ENCODE measurements at places on chromosomes 6 and 20. TPM values are rescaled to one million over a fixed set of nuclear protein-coding genes. Genes with fewer than 3 reads are reported as not detected.

DNA sequence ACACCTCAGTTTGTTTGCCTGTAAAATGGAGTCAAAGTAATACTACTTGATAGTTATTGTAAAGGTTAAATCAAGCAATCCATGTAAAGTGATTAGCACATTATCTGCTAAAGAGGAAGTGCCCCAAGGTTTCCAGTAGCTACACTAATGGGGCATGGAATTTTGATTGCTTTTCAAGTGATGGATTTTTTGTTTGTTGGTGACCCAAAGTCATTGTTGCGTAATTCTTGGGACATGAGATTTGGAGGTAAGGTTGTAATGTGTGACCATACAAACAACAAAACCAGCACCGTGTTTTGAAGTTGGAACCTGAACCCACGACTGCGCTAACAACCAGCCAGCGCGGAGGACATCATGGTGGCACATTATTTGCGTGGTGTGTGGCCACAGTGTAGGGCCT lies 17.2 kb downstream of the SYCP2L start:
- peaks cover 6% of the 10 kb centered on the region for H3K36me3 ChIP-seq
- no peaks in the 10 kb centered on the region for H3K4me1 ChIP-seq
- H3K4me3 ChIP-seq: no peak overlapping the region
- DNase-seq: no peak

GRCh38 chr20:48679599-48679998 lies 148.2 kb downstream of the PREX1 start:
- H3K4me1 ChIP-seq: peaks cover 7% of the 10 kb centered on the region
- no peak overlapping the region for H3K4me3 ChIP-seq
- H3K36me3 ChIP-seq: peaks cover 18% of the 10 kb centered on the region
- no peak for DNase-seq
- no peaks in the 10 kb centered on the region for H3K27me3 ChIP-seq

DNA sequence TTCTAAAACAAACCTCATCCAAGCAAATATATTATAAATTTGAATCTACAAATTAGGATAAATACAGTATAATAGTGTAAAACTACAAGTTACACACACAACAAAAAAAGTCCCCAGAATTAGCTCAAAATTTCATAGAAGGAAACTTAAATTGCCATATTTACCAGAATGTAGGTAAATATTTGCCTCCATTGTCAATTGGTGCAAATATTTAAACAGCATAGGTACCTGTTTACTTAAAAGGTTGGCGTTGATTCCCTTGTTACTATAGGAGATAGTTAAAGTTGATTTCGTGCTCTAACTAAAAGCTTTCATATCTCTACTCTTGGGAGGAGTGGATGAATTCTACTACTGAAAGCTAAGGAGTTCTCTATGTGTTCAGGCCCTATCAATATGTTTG lies 111.6 kb upstream of the TENT5A start:
- no peak overlapping the region for H3K4me3 ChIP-seq
- DNase-seq: no peak
- H3K27ac ChIP-seq: peak overlapping the region; percentile 16
- no peaks in the 10 kb centered on the region for H3K36me3 ChIP-seq
- H3K27me3 ChIP-seq: no peaks in the 10 kb centered on the region

GRCh38 chr20:17992224-17992637 lies 23.4 kb downstream of the MGME1 start:
- no peak for DNase-seq
- no peaks in the 10 kb centered on the region for H3K27me3 ChIP-seq
- no peak overlapping the region for H3K4me3 ChIP-seq
- H3K27ac ChIP-seq: no peak overlapping the region

GRCh38 chr6:9984607-9985006 lies 430.3 kb downstream of the TFAP2A start:
- no peaks in the 10 kb centered on the region for H3K36me3 ChIP-seq
- no peak overlapping the region for H3K4me3 ChIP-seq
- no peak for DNase-seq
- H3K27me3 ChIP-seq: peaks cover 3% of the 10 kb centered on the region
- no peaks in the 10 kb centered on the region for H3K4me1 ChIP-seq

Gene LINC00237
- total RNA-seq: not detected

- no peaks in the 10 kb centered on the region for H3K4me1 ChIP-seq
- peak; percentile 73 for DNase-seq
- no peak overlapping the region for H3K4me3 ChIP-seq
These were observed 184.5 kb upstream of the PDE10A start for GRCh38 chr6:165847407-165848085.

GRCh38 chr6:152054441-152054840 lies 247.0 kb downstream of the ESR1 start:
- no peak overlapping the region for H3K4me3 ChIP-seq
- DNase-seq: no peak
- peaks cover 6% of the 10 kb centered on the region for H3K4me1 ChIP-seq
- H3K36me3 ChIP-seq: no peaks in the 10 kb centered on the region

GRCh38 chr6:35294308-35294945 lies 3.2 kb upstream of the DEF6 start:
- H3K27me3 ChIP-seq: no peaks in the 10 kb centered on the region
- peaks cover 7% of the 10 kb centered on the region for H3K4me1 ChIP-seq
- H3K36me3 ChIP-seq: peaks cover 25% of the 10 kb centered on the region
- DNase-seq: no peak

Gene MDFI
- total RNA-seq: 75.9 TPM

DNA sequence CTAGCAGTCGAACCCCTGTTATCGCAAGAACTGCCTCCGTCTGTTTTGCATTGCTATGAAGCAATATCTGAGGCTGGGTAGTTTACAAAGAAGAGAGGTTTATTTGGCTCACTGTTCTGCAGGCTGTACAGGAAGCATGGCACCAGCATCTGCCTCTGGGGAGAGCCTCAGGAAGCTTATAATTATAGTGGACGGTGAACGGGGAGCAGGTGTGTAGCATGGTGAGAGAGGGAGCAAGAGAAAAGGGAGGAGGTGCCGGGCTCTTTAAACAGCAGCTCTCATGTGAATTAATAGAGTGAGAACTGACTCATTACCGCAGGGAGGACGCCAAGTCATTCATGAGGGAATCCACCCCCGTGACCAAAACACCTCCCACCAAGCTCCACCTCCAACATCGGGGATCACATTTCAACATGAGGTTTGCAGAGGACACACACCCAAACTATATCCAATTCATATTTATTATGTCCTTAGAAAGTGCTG lies 172.6 kb upstream of the KCNG1 start:
- H3K4me1 ChIP-seq: peaks cover 6% of the 10 kb centered on the region
- H3K27me3 ChIP-seq: peaks cover 2% of the 10 kb centered on the region
- no peak overlapping the region for H3K27ac ChIP-seq
- no peak overlapping the region for H3K4me3 ChIP-seq
- H3K36me3 ChIP-seq: no peaks in the 10 kb centered on the region

DNA sequence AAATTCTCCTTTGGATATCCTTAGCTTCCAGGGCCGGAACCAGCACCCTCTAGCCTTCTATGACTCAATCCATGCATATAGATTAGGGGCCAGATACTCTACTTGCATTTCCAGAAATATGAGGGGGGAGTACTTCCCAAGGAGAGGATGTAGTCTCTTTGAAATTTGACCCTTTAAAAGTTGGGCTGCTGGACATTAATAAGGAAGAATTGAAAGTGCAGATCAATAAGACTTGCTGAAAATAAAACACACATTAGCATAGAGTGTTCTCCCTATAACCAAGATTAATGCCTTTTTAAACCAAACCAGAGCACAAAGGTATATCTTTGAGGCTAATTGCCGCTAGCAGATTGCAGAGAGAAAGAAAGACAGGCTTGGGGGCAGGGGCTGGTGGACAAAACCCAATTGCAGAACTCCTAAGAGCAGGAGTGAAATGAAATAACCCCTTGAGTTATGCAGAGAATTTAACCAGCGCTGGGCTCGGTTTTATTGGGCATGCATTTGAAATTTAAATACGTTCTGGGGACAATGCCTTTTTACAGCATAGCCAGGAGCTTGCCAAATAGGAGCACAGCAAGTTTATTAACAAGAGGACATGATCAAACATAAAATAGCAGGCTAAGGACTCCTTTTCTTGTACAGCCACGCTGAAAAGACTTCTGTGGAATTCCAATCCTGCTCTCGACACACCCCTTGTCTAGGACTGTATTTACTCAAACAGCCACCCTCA lies 108.2 kb upstream of the SALL4 start:
- H3K36me3 ChIP-seq: no peaks in the 10 kb centered on the region
- peaks cover 17% of the 10 kb centered on the region for H3K4me1 ChIP-seq
- DNase-seq: no peak
- no peak overlapping the region for H3K27ac ChIP-seq

GRCh38 chr6:54719131-54719530 lies 127.4 kb upstream of the FAM83B start:
- H3K4me3 ChIP-seq: no peak overlapping the region
- no peaks in the 10 kb centered on the region for H3K36me3 ChIP-seq
- no peaks in the 10 kb centered on the region for H3K27me3 ChIP-seq
- H3K4me1 ChIP-seq: peaks cover 13% of the 10 kb centered on the region

Gene GPX5
- not detected for total RNA-seq

Gene SLPI
- not detected for total RNA-seq

Gene ZNF831
- not detected for total RNA-seq

- DNase-seq: no peak
- H3K27me3 ChIP-seq: no peaks in the 10 kb centered on the region
- H3K4me3 ChIP-seq: peak overlapping the region; percentile 34
- peaks cover 14% of the 10 kb centered on the region for H3K4me1 ChIP-seq
- H3K27ac ChIP-seq: peak overlapping the region; percentile 81
These were observed 9.4 kb downstream of the CDK5RAP1 start for GRCh38 chr20:33391722-33392415.

DNA sequence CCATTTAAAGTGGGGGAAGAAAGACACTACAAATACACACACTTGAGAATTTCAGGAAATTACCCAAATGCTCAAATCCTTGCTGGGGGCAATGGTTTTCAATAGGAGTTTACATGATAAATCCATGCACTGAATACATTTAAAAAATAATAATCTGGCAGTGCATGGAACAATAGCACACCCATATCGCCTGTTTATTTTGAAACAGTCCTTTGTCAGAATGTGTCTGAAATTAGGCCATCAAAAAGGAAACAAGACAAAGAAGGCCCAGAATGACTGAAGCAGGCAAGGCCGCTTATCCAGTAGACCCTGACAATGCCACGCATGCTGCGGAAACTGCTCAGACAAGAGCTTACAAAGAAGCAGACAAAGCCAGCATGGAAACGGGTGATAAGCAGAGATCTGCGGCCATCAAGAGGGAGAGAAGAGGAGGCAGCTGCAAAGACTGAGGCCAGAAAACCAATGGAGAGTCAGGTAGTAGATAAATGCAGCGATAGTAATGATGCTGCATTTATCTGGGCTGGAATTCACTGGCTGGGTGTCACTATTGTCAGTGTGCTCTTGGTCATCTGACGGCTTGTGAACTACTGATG lies 211.9 kb upstream of the CNR1 start:
- DNase-seq: no peak
- no peak overlapping the region for H3K4me3 ChIP-seq
- H3K27me3 ChIP-seq: peaks cover 7% of the 10 kb centered on the region
- H3K36me3 ChIP-seq: no peaks in the 10 kb centered on the region
- peaks cover 22% of the 10 kb centered on the region for H3K4me1 ChIP-seq

DNA sequence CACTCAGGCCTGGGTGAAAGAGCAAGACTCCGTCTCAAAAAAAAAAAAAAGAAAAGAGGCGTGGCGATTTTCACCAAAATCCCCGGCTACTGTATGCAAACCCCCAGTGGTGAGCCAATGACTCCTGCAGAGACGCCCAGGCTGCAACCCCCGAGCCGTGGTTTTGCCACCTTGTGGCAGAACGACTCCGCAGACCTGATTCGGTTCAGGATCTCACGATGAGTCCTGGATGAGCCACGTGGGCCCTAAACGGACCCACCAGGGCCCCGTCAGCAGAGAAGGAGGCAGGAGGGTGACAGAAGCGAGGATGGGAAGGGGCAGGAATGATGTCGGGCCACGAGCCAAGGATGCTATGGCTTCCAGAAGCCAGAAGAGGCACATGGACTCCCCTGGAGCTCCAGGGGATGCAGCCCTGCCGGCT lies 42.5 kb downstream of the SLC2A4RG start:
- H3K4me1 ChIP-seq: peaks cover 10% of the 10 kb centered on the region
- no peak overlapping the region for H3K27ac ChIP-seq
- no peaks in the 10 kb centered on the region for H3K27me3 ChIP-seq
- H3K4me3 ChIP-seq: no peak overlapping the region

Gene PNLDC1
- total RNA-seq: not detected

Gene DNAH8
- total RNA-seq: 0.21 TPM

DNA sequence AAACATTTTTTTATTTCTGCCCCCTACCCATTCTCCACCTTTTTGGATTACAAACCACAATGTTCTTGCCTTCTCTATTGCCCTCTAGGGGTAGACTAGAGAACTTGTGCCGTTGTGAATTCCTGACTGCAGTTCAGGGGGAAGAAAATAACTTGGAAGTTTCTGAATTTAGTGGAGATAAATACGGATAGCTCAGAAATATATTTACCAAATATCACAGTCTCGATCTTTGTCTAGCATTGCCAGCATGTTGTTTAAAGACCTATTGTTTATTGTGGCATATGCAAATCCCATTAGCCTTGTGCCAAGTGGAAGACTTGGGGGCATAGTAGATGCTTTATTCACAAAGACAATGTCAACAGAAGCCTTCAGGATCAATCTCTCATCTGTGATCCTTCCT lies 154.1 kb upstream of the MMS22L start:
- peaks cover 30% of the 10 kb centered on the region for H3K27me3 ChIP-seq
- H3K36me3 ChIP-seq: no peaks in the 10 kb centered on the region
- H3K27ac ChIP-seq: no peak overlapping the region
- no peak overlapping the region for H3K4me3 ChIP-seq
- H3K4me1 ChIP-seq: peaks cover 2% of the 10 kb centered on the region
- DNase-seq: no peak

Gene MEP1A
- total RNA-seq: not detected

GRCh38 chr6:55953335-55953734 lies 77.9 kb upstream of the BMP5 start:
- H3K4me1 ChIP-seq: peaks cover 6% of the 10 kb centered on the region
- no peak for DNase-seq
- no peaks in the 10 kb centered on the region for H3K36me3 ChIP-seq
- no peak overlapping the region for H3K27ac ChIP-seq
- H3K27me3 ChIP-seq: no peaks in the 10 kb centered on the region
- H3K4me3 ChIP-seq: no peak overlapping the region

DNA sequence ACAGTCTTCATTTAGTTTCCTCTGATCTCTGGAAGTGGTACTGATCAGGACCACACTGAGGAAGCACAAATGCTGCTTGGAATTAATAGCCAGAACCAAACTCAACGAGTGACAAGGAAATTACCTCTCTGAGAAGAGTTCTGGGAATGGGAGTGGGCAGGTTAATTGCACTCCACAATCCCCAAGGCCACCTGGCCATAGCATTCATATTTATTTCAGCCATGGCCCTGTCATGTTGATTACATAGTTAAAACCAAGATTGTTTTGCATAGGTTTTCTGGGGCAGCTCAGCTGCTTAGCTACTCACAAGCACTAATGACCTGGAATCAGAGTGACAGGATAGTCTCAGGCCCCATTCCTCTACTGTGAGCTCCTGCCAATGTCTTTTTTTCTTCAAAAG lies 230.2 kb upstream of the RIMS1 start:
- no peak for DNase-seq
- H3K36me3 ChIP-seq: no peaks in the 10 kb centered on the region
- H3K27me3 ChIP-seq: peaks cover 23% of the 10 kb centered on the region
- H3K4me1 ChIP-seq: no peaks in the 10 kb centered on the region
- no peak overlapping the region for H3K4me3 ChIP-seq

Gene PRDM13
- not detected for total RNA-seq

Gene TMEM217
- total RNA-seq: 5.0 TPM
